Fibroblast of the aortic adventitia (primary cell): ENCODE measurements at places on chromosomes 2 and 18.

DNA sequence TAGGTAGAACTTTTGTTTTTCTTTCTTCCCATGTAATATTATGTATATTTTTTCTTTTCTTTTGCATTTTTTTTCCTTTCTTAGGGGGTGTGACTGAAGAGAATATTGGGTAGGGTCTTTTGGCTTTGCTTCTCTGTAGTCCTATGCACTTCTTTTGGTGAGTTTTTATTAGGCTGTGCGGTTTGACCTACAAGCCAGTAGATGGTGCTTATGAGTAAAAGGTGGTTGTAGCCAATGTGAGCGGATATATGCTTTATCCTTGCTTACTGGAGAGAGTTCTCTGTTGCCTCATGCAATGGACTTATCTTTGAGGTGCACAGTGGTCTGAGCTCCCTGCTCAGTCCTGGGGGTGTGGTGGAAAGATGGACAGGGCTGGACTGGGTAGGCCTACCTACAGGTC, 52.7 kb downstream of the DSEL start:
- no peak for DNase-seq

DNA sequence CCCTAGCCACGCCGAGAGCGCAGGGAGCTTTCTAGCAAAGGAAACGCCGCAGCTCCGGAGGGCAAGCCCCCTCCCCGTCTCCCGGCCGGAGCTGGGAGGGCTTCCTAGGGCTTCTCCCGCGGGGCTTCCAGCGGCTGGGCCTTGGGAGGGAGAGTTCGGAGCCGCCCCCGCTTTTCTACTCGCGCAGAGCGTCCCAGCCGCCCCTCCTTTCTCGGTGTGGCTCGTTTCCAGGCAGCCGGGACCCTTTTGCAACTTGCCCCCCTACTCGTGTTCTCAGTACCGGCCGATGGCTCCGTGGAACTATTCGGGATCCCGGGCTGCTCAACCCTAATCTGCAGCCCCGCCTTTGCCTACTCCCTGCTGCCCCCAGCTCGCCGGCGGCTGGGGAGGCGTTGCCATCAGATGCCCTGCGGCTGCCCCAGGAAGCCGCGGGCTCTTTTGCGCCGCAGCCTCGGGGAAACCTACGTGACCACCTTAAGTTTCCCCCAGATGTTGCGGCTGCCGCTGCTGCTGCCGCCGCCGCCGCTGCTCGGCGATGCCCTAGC, 1.5 kb upstream of the NR4A2 start:
- DNase-seq, result no peak

- no peak for DNase-seq
Observed at GRCh38 chr2:127037476-127037875, 69.5 kb downstream of the BIN1 start.

- no peak for DNase-seq
Observed at GRCh38 chr2:108963057-108963456, 26.0 kb downstream of the EDAR start.

DNA sequence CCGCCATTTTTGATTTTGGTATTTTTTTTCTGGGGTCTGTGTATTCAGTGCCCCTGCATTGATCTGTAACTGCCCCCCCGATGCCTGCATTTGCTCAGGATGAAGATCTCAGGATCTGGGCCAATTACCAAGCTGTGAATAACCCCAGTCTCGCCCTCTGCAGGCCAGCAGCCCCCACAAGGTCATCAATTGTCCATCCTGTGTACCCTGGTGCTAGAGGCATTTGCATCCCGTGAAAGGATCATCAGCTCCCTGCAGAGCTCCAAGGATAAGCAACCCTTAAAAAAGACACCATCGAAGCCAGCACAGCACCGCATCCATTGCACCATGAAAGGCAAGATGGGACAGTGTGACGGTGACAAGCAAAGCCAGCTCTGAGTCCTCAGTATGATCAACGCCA, 154.1 kb upstream of the KLHL29 start:
- DNase-seq, result no peak

DNA sequence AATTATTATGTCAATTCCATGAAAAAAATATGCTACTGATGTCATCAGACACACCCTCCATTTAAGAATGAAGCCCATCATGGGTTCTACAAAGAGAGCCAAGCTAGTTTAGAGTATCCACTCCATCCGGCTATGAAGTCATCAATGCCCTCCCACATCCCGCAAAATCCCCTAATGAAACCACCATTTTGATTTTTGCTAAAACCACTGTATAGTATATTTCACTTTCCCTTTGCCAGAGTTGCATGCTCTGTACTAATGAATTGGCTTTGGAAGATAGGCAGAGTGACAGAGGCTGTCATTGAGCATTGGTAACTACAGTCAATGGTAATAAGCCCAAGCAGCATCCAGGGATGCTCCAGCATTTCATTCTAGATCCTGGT, 118.6 kb downstream of the ANKRD44 start:
- DNase-seq, result no peak

DNA sequence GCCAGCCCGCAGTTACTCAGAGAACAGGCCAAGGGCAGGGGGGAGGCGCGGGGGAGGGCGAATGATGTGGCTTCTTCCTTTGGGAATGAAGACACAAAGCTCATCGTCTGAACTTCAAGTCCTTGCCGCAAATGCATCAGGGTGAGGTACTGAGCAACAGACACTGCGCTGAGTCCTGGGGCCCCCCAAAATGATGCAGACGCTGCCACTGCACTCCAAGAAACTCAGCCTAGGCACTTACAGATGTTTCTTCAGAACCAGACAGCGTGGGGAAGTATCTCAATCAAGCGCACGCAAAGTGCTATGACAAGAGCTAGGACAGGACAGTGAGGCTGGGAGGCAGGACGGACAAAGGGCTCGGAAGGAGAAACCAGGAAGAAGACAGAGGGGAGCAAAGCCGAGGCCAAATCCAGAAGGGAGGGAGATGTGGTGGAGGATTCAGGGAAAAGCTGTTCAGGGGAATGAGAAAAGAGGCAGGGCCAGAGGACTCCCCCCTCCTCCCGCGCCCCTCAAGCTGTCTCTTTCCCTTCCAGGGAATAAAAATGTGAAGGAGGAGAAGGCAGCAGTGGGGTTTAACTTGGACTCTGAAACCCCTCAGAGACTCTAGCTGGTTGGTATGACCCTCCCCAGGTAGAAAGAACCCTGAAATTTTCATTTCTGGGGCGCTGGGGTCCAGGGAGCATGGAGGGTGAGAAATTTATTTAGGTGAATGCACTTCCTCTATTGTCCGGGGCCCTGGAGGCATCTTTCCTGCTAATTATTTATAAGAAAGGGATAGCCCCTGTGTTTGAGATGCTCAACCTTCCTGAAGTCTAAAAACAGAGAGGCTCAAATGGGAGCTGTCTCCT, 34.9 kb downstream of the CIB4 start:
- DNase-seq, result no peak

GRCh38 chr18:75269124-75269680, 58.6 kb downstream of the TSHZ1 start:
- DNase-seq, result no peak
